ENCODE measurements at places on chromosomes 6 and 20.

DNA sequence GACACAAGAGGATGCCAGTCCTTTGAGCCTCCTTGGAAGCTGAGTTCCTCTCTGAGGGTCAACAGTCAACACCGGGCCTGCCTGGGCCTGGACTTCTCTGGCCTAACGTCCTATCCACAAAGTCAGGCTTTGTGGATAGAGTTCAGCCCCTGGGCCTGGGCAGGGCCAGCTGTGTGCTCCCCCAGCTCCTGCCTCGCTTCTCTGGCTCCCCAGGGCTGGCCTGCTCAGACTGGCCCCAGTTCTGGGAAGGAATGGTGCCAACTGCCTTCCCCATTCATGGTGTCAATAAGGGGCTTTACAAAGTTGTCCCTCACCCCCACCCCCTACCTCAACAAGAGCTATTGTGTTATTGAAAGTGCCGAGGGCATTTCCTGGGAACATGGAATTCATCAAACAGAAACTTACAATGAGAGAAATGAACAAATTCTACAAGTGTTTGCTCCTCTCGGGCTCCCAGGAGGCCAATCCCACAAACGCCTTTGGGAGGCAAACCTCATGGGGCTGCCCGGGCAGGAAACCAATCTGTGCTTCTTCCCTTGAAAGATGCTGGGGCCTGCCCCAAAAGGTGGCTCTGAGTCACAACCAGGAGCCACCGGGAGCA is 26.5 kb upstream of the PPP1R14C start:
- DNase-seq: no peak

GRCh38 chr6:34608321-34609091 is 52.4 kb upstream of the SPDEF start:
- no peak for DNase-seq

DNA sequence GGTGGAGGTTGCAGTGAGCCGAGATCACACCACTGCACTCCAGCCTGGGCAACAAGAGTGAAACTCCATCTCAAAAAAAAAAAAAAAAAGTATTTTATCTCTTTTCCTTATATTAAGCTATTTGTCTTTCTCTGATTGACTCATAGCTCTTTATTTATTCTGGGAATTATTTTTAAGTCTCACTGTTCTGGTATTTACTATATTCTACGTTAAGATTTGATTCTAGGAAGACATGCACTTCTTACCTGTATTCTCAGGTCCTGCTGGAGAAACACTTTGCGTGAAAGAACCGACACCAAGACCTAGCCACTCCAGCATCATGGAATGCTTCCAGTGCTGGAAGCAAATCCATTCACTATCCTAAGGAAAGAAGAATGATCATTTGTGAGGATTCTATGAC is 17.6 kb downstream of the ZNFX1 start:
- no peak for DNase-seq

DNA sequence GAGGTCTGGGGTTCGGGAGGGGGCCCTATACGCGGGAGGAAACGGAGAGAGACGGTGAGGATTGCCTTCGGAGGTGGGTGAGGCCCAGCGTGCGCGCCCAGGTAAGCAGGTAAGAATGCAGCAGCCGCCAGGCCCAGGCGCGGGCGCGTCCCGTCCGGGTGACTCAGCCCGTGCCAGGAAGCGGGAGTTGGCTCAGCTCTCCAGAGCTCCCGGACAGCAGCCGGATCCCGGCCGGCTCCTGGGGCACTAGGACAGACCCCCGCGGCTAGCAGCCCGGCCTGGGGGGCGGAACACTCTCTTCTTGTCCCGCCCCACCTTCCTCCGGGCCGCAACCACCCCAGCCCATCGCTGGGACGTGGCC is 1.5 kb upstream of the MDFI start:
- no peak for DNase-seq

DNA sequence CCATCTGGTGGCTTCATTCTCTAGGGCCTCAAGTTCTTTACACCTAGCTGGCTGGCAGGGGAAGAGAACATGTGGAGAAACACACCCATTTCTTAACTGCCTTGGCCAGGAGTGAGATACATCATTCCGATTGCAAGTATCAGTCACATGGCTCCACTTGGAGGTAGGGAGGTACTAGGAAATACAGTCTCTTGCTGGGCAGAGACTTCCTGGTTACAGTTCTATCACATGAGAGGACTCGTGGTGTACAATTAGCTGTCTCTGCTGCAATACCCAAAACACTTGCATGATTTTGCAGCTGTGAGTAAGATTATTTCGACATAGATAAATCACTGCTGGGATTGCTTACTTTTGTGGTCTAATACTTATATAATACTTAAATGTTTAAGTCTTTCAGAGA is 51.1 kb downstream of the GTF2H5 start:
- DNase-seq: peak; percentile 92

DNA sequence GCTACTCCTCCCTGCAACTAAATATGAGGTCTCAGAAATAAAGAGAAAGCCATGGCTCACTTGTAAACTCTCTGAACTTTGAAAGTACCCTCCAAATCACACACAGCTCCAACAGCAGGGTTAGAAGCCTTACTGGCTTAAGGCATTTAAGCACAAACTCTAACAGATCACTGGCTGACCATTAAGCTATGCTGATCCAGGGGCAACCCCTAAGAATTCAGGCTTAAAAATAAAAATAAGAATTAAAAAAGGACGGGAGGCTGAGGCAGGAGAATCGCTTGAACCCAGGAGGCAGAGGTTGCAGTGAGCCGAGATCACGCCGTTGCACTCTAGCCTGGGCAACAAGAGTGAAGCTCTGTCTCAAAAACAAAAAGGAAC is 21.8 kb downstream of the HLA-E start:
- DNase-seq: no peak

GRCh38 chr20:19713822-19714578 is 44.1 kb upstream of the RIN2 start:
- DNase-seq: no peak

- no peak for DNase-seq
These were observed 390.2 kb downstream of the LAMA2 start for GRCh38 chr6:129273161-129273560.

DNA sequence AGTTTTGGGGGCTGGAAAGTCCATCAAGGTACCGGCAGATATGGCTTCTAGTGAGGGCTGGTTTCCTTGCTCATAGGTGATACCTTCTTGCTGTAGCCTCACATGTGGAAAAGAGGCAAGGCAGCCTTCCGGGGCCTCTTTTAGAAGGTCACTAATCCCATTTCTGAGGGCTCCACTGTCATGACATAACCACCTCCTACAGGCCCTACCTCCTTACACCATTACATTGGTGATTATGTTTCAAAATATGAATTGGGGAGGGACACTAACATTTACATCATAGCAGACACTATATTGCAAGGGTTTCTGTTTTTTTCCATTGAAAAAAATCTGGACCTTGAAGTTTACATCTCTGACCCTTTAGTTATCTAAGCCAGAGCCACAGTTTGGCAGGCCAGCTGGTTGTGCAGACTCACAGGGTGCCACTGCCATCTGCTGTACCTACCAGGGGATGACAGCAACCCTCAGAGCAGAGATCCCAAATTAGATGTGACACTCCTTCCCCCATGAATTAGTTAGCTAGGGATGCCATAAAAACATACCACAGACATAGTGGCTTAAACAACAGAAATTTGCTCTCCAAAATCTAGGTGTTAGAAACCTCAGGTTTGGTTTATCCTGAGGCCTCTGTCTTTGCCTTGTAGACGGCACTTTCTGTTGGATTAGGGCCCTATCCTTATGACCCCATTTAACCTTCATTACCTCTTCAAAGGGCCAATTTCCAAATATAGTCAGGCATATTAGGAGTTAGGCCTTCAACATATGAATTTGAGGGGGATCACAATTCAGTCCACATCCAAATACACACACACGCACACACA is 166.4 kb upstream of the RNF217 start:
- no peak for DNase-seq

GRCh38 chr6:45116714-45117410 is 211.3 kb upstream of the RUNX2 start:
- peak; percentile 74 for DNase-seq

- no peak for DNase-seq
These were observed 304.7 kb upstream of the RGS17 start for GRCh38 chr6:153435787-153436186.

GRCh38 chr6:45044086-45044485 is 284.0 kb upstream of the RUNX2 start:
- DNase-seq: no peak

DNA sequence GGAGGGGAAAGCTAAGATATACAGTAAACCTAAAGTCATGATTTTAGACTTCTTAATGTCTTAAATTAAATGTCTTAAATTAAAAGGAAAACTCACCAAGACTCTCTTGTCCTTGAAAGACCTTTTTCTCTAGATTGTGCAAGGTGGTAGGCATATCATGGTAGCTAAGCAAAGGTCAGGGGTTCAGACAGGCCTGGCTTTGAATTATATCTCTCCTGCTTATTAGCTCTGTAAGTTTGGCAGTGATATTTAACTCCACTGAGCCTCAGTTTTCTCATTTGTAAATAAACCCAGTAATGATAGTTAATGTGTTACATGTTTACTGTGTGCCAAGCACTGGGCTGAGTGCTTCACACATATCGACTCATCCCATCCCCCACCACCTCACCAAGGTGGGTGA is 203.3 kb downstream of the SLC24A3 start:
- no peak for DNase-seq

DNA sequence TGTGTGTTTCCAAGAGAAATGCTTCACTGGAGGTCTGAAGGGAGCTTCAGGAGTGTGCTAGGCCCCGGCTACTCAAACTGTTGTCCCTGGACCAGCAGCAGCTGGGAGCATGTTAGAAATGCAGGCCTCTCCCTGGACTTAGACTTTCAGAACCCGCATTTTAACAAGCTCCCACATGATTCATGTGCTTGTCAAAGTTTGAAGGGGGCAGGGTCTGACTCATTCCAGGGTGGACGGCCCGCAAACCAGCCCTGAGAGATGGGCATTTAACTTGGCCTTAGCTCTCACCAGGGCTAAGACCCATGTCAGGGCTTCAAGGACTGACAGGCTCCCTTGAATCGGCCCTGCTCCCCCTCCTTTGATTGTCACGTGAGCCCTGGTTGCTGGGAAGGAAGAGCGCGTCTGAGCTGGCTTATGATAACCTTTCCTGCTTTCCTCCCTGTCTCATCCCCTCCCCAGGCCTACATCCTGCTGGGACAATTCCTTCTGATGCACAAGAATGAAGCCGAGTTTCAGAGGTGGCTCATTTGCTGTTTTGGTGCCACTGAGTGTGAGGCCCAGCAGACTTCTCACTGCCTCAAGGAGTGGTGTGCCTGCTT is 35.5 kb downstream of the BANF2 start:
- DNase-seq: no peak

- no peak for DNase-seq
These were observed 183.3 kb downstream of the FOXC1 start for GRCh38 chr6:1792989-1793388.
